ENCODE measurements at places on chromosomes 12 and 14. TPM values are rescaled to one million over a fixed set of nuclear protein-coding genes. Genes with fewer than 3 reads are reported as not detected.

- no peak for DNase-seq
These were observed 131.9 kb downstream of the GPR135 start for GRCh38 chr14:59333235-59333634.

- DNase-seq, result no peak
These were observed 4.9 kb downstream of the BMP4 start for GRCh38 chr14:53951627-53952303.

GRCh38 chr12:121114019-121114639 lies 18.5 kb upstream of the P2RX7 start:
- no peak for DNase-seq

DNA sequence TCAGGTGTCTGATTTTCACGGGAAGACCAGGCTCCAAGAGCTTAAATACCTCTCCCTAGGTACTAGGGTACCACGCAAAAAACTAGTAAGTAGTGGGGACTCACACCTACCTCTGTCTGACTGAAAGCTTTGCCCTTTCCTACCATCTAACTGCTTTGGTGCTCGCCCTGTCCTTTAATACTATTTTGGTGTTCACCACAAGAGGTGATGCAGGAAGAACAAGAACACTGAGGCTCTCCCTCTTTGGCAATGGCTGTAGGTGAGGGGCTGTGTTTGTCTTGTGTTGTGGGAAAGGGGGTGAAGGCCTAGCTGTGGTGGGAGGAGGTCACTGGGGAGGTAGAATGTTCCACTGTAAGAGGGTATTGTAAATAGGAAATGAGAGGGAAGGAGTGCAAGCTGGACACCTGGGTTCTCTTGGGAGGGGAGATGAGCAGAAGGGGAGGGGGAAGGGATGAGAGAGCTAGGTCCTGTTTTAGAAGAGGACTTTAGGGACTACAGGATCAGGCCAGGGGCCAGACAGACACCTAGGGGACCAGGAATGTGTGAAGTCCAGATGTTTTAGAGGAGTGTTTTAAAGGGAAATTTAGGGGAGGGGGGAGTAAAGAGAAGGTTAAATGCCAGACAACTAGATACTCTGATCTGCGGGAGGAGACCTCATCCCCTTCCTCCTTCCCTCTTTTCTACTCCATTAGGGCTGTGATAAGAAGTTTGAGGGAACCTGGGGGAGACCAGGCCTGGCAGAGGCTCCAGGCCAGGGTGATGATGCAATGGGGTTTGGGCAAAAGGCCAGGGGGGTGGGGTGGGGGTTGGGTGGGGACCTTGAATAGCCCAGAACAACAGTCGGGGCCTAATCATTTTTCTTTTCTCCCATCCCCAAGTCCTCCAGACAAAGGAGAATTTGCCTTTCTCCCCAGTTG lies 2.1 kb downstream of the ITGA5 start:
- DNase-seq, result peak; percentile 66

IRAK3 gene
- 1.8 TPM for total RNA-seq

OR6C2 gene
- not detected for total RNA-seq

- DNase-seq, result no peak
These were observed 14.6 kb downstream of the DIP2B start for GRCh38 chr12:50519353-50519752.

DNA sequence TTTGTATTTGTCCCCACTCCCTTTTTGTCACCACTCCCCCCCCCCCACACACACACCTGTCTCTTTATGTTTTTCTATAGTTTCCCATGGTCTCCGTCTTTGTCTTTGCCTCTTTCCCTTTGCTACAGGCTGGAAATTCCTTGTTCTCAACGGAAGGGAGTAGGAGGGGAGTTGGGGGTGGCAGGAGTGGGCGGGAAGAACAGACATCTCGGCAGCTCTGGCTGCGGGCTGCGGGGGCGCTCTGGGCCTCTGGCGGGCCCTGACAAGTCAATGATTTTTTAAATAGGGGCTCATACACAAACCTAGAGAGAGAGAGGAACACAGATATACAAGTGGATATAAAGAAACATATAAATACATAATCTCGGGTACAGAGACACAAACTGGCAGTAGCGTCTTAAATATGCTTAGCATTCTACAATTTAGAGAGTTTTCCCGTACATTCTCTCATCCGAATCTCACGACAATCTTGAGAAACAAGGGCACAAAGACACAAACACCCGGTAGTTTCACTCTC lies 2.4 kb upstream of the NAB2 start:
- DNase-seq, result peak; percentile 77

Data from activated CD4-positive, alpha-beta T cell treated with anti-CD3 and anti-CD28 coated beads, Interleukin-2, amount 10 ng/mL, durations not matched to agents 24 days and 14 days (primary cell).